ENCODE measurements at places on chromosomes 2 and 18. TPM values are rescaled to one million over a fixed set of nuclear protein-coding genes. Genes with fewer than 3 reads are reported as not detected.
A peak's percentile ranks its signal among the peaks of the same experiment; 100 is the strongest.

CTAGE1 gene
- total RNA-seq, result not detected

SPC25 gene
- not detected for total RNA-seq

DNA sequence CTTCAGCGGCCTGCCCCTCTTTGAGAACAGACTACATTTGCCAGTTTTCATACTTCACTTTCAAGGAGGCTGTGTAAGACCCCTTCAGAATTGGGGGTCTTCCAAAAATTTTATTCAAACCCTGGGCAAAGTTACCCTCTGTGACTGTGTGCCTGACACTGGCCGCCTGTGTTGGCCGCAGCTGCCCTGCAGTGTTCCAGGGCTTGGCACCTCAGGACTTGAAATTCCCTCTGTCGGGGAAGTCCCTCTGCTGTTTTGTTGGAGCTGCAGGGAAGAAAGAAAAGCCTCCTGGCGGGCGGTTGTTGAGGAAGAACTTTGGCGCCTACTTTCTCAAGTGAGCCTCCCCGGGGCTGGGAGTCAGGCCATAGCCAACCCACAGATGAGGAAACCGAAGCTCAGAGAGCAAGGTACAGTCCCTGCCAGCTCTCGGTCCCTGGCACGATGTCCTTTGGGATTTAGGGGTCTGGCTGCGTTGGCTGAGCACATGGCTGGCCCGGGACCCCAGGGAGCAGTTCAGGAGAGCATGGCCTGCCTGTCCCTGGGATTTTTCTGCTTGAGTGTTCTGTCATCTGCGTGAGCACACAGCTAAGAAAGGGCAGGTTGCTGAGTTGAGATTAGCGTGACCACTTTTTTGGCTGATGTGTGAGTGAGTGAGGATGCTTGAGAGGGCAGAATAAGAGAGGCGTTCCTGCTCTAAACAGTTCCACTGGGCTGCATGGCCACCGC, 17.9 kb upstream of the ASB1 start:
- DNase-seq, result no peak

DNA sequence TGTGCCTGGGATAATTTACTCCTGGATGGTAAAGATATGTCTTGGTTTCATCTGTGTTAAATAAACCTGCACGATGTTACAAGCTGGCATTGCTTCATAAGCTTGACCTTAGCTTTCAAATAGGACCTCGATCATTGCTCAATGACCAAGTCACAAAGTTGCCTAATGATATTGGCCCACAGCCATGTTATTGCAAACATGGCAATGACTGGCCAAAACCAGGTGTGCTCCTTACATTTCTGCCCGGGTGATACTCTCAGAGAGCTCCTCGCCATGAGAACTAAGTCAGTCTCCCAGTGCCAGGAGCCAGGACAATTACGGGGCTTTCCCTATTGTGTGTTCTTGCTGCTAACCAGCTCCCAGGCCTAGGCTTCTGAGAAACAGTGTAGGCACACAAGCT, 72.5 kb upstream of the CYP1B1 start:
- DNase-seq, result no peak

DNA sequence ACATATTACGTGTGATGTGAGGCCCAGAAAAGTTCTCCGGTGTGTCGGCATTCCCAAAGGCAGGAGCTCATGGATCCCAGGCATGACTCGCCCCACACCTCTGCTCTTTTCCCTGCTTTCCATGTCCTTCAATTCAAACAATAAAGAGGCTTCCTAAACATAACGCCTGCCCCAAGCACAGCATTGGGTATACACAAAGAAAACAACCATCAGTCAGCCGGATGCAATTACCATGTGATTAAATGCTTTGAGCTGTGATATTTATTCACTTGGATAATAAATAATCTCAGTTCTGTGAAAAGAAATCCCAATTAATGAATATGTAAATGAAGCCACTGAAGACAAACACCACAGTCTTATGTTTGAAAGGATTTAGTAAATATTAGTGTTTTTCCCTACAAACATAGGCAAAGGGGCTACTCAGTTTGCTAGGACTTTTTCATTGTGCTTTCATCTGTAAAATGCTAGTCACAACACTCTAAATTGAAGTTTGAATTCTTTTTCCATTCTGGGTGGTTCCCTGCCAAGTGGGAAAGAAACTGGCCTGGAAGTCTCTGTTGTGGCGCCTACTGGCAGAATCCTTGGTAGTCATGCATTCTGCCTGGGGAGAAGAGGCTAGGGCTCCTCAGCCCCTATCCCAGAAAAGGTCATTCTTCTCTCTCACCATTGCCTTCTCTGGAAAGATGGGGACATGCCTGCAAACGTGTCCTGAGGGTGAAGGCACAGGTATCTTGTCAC, 144.7 kb downstream of the COL6A3 start:
- no peak for DNase-seq

DNA sequence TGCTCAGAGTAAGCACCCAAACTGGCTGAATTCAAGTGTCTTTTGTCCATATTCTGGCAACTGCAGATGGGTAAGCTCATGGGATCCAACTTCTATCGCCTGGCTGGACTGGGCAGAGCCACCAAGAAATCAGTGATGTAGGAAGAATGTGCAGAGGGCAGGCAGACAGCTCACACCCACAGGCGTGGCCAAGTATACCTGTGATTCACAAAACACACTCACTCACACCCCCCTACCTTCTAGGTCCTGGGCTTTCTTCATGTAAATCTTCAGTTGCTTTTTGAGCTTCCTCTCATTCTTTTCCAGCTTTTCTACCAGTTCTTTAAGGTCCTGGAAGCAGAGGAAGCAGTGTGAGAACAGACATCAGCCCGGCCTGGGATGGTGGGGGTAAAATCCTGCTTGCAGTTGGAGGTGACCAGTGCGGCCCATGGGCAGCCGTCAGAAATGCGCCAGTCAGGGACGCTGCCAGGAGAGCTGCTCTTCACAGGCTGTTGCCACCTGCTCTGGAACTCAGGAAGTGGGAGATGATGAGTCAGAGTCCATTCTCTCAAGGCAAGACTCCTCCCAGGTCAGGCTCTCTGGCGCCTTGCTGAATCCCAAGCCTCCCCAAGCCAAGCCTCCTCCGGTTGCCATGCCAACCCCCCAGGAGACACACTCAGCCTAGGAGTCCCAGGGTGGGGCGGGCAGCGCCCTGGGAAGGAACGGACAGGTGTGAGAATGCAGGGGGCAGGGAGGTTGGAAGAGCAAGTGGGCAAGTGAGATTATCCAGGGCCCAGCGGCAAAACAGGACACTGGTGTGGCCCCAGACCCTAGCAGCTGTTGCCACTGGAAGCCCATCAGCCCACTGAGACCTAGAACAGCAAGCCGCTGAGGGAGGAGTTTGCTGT, 36.2 kb upstream of the ACAA2 start:
- DNase-seq, result peak; percentile 83

GRCh38 chr2:215967590-215968378, 45.6 kb downstream of the MREG start:
- DNase-seq, result no peak

DNA sequence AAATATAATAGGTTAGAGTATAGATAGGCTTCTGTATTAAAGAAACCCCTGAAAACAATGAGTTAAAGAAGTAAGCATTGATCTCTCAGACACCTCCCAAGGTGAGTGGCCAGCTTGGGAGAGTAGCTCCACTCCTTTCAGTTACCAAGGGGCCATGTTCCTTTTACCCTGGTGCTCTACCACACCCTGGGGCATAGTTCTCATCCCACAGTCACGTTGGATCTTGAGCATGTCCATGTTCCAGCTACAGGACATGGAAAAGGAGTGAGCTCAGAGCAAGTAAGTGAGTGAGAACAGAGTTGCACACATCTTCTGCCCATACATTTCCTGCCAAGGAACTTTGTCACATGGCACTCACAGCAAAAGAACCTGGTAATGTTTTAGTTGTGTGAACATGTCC, 325.9 kb upstream of the SLC39A10 start:
- no peak for DNase-seq

GRCh38 chr18:833197-833596, 21.2 kb upstream of the YES1 start:
- no peak for DNase-seq

DNA sequence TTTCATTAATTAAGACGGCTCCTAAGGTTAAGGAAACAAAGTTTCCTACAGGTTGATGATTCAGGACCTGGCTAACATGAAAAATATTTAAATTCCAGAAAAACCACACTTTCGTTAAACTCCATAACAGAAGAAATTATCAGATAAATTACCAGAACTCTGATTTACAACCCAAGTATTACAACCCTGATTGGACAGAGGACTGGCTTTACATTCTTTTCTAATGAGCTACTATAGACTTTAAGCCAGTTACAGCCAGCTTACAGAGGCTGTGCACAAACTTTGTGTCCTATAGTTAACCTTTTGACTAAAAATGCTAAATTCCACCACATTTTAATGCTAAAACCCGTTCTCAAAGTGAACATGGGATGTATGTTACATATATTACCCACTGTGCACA, 458.6 kb downstream of the KCNJ3 start:
- DNase-seq, result no peak

DNA sequence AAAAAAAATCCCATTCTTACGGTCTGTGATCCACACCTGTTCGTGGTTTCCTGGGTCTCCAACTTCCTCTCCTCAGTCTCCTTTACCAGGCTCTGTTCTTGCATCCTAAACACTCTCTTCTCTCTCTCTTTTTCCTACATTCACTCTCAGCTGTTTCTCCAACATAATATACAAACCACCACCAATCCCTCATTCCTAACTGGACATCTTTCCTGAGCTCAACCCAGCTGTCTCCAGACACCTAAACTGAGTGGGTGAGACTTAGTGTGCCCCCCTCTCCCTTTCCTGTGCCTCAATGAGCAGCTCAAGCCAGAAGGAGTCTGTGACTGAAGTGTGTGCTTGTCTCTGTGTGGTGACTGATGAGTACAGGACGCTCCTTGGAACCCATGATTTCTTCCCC, 59.4 kb downstream of the LIPG start:
- no peak for DNase-seq

DNA sequence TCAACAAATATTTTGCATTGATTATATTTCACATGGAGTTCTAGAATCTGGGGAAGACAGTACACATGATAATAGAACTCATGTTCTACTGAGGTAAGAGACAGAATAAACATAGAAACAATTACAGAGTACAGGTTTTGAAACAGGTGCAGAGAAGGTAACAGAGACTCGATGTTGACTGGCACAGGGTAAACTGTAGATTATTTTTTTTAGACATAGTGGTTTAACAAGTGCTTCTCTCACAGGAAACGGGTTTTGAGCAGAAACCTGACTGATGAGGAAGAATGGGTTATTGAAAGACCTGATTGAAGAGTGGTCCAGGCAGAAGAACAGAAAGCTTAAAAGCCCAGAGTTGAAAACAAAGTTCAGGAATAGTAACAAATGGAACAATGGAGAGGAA, 1002.5 kb upstream of the FAM98A start:
- no peak for DNase-seq

DNA sequence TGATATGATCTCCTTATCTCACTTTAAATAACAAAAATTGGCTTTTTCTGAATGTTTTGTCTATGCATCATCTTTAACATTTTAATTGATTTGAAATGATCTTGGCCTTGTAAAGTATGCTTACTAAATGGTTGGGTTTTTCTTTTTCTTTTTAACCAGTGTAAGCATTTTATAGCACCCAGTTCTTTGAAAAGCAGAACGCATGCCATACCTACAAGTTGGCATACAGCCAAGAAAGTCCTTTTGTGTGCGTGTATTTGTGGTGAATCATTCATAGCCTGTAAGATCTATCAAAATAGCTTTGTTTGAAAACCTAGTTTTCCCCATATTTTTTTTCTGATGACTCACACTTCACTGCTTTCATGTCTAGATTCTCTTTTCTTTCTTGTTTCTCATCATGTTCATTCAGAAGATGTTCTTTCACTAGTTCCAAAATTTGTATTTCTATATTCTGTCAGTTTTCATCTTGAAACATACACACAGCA, 4.1 kb upstream of the VRK2 start:
- DNase-seq, result no peak

All from posterior vena cava (tissue), 2 donors.